Activated CD4-positive, alpha-beta T cell treated with anti-CD3 and anti-CD28 coated beads for 24 hours (primary cell): ENCODE measurements at places on chromosomes 12 and 14.

DNA sequence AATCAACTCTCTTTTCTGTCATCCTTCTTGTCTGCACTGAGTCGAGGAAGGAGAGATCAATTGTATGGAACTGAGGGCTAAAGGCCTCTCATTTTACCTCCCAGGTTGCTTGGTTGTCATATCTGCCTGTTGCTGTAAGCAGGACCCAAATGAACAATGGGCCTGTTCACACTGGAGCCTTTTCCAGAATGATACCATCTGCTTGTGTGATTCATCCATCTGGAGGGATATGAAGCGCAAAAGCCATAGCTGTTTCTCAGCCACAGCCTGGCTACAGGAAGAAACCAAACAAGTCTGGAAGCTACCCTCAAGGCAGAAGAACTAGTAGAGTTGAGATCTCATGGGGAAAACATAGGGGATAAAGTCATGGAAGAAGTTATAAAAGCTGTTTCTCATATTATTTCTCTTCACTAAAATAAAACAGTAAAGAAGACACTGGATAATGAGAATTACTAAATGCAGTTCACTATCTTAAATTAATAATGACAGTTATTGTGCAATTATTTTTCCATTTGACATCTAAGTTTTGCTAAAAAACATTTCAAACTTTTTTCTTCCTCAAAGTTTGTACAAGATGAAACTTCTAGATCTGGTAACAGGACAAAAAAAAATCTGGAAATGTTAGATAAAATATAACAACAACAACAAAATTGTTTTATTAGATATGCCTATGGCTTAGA lies 106.3 kb downstream of the SPTSSA start:
- no peak for DNase-seq

DNA sequence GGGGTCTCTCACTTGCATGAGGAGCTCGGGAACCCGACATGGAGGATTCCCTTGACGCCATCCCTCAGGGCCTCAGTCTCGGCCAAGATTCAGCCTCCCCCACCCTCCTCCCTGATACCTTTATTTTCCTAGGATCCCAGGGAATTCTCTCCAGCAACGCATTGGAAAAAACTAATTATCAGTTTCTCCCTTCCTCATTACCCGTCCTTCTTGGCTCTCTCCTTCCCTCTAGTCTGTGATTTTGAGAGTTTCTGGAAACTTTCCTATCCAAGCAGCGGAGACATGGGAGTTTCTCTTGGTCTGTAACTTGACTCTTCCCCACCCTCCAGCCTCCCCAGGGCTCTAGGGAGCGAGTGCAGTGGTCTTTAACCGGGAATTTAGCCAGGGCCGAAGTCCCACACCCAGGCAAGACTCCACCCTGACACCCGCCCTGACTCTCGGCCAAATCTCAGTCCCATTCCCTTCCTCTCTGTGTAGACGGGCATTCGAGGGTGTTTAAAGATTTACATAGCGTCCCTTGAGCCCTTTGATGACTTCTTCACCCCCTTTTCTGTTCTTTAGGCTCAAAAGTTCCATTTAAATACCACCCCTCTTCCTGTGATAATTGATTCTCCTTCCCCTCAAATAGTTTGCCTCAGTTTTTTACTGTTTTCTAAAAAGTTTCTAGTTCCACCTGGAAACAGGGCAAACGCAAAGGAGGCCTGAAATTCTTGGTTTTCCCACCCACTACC lies 6.7 kb downstream of the HOXC5 start:
- no peak for DNase-seq

GRCh38 chr14:53384536-53384935 lies 231.4 kb upstream of the DDHD1 start:
- DNase-seq: no peak

GRCh38 chr12:77377116-77377515 lies 311.7 kb upstream of the E2F7 start:
- no peak for DNase-seq

DNA sequence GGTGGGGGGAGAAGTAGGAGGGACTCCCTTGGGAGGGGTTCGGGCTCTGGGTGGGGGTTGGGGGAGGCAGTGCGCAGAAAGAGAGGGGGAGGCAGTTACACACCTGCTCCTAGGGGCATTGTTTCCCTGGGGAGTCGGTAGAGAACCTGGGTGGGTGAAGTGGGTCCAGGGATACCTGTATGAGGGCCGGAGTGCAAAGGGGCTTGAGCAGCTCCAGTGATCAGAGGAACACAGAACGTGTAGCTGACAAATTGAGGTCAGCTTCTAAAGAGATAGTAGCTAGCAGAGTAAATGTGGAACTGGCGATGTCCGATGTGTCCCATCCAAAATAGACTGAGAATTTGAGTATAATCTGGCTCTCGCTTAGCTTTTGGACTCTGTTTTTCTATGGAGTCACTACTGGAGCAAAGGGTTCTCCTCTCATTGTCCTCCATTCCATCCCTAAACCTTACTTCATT lies 502 bp downstream of the SMARCD1 start:
- no peak for DNase-seq

DNA sequence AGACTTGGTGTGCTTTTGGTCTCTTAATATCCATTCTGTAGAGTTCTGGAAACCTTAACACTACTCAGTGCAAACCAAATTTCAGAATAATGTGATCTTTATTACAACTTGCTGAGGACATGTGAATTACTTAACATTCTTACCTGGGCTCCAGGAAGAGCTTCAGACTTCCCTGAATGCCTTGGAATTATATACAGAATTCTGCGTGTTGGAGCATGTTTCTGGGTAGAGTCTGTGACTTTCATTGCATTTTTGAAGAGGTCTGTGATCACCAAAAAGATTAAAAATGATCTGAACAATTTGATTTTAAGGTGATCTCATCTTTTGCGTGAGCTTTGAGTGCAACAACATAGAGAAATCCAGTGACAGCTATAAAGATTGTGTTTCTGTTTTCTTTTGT lies 35.4 kb downstream of the ZDHHC17 start:
- no peak for DNase-seq

DNA sequence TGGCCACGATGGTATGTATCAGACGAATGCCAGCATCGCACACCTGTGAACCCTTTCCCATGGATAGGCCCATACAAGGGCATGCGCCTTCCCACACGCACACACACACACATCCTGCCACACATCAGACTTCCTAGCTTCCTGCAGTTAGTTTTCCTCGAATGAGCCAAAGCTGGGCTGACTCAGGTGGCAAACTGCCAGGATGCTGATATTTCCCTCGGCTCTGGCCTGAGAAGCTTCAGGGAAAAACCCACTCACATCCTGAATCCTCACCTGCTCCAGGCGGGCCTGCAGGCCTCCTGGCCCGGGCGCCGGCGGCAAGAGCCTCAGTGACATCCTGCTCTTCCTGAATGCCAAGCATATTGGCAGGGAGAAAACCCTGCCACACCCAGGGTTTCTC lies 22.4 kb downstream of the CALM1 start:
- DNase-seq: no peak

GRCh38 chr12:98419795-98420404 lies 95.5 kb upstream of the TMPO start:
- DNase-seq: no peak

DNA sequence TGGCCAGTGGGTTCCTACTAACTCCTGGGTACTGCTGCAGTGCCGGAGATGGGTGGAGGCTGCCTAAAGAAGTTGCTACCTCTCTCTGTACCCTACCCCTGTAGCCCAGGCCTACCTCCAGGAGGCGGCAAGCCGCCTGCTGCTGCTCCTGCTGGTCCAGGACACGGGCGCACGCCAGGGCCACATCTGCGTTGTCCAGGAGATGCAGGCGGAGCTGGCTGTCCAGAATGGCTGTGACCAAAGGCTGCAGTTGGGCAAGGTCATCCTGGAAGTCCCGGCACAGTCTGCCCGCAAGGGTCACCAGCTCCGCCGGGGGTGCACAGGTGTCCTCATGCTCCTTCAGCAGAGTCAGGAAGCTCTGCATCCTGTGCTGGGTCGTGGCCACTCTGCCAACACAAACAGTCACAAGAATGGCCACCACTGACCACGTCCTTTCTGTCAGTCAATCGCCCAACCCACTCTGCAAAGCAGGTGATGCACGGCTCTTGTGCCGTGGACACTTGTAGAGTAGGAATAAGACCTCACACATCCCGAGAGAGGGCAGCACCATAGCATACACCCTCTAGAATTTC lies 1.6 kb downstream of the ANHX start:
- no peak for DNase-seq

- DNase-seq: no peak
Measured at GRCh38 chr14:74902941-74903705, 19.9 kb downstream of the RPS6KL1 start.

GRCh38 chr14:34103176-34103575 lies 152.3 kb upstream of the EGLN3 start:
- DNase-seq: no peak

- DNase-seq: no peak
Measured at GRCh38 chr14:105119408-105120025, 49.1 kb downstream of the JAG2 start.

GRCh38 chr12:20366776-20367409 lies 1.4 kb upstream of the PDE3A start:
- no peak for DNase-seq

DNA sequence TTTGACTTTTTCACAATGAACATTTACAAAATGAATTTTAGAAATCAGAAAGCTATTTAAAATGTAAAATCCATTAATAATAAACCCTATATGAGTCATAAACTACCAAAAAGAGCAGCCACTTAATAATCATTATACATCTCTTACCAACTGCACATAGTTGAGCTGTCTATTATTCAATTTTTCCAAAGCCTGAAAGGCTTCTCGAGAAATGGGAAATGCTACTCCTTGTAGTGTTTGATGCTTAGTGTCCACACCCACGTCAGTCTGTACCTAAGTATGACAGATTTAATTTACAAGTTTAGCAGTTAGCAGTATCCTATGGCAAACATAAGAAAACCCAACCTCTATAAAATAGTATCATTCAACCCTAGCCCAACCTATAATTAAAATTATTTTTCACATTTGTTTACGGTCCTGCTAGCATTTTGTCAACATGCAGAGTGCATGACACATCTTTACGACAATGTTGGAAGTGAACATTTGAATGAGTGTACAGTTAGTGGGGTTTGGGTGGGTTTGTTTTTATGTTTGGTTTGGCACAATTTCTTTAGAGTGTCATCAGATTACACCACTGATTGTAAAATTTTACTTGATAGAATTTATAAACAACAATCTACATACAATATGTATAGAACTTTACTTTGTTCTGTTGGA lies 8.4 kb downstream of the TWF1 start:
- DNase-seq: no peak

DNA sequence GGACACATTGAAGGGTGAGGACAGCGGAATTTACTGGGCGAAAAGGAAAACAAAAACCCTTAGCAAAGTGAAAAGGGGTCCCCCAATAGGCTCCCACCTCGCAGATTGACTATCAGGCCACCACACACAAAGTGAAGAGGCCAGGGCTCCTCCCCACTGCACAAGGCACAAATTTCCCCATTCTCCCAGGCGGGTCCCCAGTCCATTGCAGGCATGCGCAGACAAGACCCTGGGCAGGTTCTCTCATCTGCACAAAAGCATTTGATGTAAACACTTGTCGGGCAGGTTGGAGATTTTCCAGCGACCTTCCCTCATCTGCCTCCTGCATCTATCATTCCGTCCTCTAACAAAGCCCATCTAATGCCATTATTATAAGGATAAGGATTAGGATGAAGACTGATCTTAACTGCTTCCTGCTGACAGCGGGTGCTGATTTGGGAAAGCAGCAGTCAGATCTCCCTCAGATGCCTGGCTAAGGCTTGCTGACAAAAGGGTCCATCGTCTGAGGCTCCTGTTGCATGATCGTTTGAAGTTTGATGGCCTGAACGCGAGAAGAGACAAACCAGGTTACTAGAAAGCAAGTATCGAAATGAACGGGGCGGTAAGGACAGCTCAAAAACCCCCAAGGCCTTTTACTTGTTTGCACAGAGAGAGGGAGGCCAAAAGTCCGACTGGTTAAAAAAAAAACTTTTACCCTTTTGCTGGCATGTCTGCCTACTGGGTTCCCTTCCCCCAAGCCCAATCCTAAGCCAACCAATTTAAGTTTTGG lies 14.4 kb downstream of the ASCL4 start:
- DNase-seq: no peak

DNA sequence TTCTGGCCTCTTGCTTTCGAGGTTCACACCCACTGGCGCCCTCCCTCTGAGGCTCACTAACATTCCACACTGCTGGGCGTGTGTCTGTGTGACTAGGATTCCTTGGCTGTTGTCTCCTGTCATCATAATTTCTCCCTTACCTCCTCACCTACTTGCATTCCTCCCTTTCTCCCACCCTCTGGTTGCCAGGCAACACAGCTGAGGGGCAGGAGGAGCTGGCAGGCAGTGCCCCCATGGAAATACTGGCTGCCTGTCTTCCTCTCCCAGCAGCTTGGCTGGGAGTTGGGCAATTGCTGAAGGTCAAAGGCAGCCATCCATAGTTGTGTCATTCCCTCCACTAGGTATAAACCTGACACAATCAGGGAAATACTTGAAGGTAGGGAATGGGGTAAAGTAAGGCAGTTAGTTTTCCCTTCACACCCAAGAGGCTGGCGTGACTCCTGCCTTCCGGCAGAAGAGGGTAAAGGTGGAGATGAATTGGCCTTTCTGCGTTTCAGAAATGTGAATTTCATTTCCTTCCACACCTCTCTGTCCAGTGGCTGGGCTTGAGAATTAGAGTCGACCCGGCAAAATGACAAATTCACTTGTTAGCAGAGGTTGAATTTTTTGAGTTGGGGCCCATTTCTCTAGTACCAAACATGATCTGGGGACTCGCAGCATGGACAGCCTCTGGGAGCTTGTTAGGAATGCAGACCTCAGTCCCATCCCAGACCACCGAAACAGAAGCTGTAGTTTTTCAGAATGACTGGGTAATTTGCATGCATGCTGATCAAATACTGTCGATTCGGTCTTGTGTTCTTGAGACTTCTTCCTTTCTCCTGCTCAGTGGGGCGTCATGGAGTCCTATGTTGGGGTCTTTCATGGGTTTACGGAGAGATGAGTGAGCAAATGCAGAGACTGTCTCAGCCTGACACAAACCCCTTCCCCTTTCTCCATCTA lies 24.3 kb upstream of the EMP1 start:
- DNase-seq: no peak

- no peak for DNase-seq
Measured at GRCh38 chr12:116303066-116303465, 25.6 kb upstream of the MED13L start.

DNA sequence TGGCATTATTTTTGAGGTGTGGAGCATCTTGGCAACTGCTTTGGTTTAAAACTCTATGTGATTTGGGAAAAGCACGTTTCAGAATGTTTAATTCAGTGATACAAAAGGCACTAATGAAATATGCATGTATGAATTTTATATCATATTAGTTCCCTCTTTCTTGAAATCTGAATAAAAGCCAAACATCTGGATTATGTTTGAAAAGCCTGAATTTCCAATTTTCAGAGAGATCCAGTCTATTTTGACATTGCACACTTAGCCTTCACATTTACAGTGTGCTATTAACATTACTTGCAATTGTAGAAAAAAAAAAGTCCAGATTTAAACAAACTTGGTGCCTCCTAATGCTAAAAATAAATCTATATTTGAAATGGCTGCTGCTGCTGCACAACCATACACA lies 219.1 kb upstream of the NPAS3 start:
- DNase-seq: no peak

- no peak for DNase-seq
Measured at GRCh38 chr12:30201301-30202160, 417.8 kb upstream of the TMTC1 start.
